ENCODE measurements at places on chromosomes 6 and 20. TPM values are rescaled to one million over a fixed set of nuclear protein-coding genes. Genes with fewer than 3 reads are reported as not detected.

The TNFRSF6B gene
- 2.8 TPM for total RNA-seq

The BFSP1 gene
- total RNA-seq, result 4.2 TPM

- no peak overlapping the region for H3K4me3 ChIP-seq
- peak overlapping the region; percentile 71 for H3K27ac ChIP-seq
- H3K27me3 ChIP-seq, result no peaks in the 10 kb centered on the region
- peaks cover 58% of the 10 kb centered on the region for H3K4me1 ChIP-seq
Observed at GRCh38 chr20:23142162-23143050, 56.3 kb upstream of the CD93 start.

DNA sequence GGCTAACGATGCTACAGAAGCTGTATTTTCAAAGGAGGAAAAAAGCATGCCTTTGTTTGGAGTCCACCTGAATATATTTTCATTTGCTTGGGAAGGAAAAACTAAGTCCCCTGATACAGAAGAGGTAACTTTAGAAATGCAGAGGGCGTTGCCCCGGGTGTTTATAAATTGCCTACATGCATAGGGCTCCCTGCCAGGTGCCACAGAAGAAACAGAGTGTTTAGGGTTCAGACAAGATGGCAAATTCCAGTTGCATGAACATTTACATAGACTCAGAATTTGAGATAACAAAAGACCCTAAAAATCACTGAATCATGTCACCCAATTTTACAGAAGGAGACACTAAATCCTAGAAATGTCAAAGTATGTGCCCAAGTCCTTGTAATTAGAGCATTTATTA, 19.9 kb downstream of the RIN2 start:
- H3K4me1 ChIP-seq, result no peaks in the 10 kb centered on the region
- no peaks in the 10 kb centered on the region for H3K36me3 ChIP-seq
- H3K27ac ChIP-seq, result no peak overlapping the region
- no peak overlapping the region for H3K4me3 ChIP-seq
- DNase-seq, result no peak
- H3K27me3 ChIP-seq, result no peaks in the 10 kb centered on the region

DNA sequence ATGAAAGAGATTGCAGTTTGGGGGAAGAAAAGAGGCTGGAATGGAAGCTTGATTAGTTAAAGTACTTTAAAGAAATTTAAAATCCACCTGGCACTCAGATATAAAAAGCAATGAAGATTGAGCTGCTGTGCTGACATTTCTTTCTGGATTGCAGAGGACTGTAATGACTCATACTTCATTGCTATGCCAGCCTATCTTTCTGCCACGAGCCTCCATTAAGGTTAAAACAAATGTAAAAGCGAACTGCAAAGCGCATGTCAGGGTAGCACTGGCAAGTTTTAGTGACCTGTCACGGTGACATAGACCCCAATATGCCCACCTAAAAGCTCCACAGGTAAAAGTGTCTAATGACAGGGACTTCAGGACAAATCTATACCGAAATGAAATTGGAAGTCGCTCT, 449.6 kb downstream of the C6orf118 start:
- DNase-seq, result peak; percentile 4
- H3K36me3 ChIP-seq, result no peaks in the 10 kb centered on the region
- no peak overlapping the region for H3K27ac ChIP-seq
- H3K27me3 ChIP-seq, result no peaks in the 10 kb centered on the region
- no peak overlapping the region for H3K4me3 ChIP-seq
- no peaks in the 10 kb centered on the region for H3K4me1 ChIP-seq
